NB4 (cell line): ENCODE measurements at places on chromosomes 12 and 14.
A peak's percentile ranks its signal among the peaks of the same experiment; 100 is the strongest.

- DNase-seq, result peak; percentile 45
Observed at GRCh38 chr12:56634242-56634836, 4.2 kb upstream of the BAZ2A start.

GRCh38 chr14:90294872-90295271, 36.9 kb downstream of the NRDE2 start:
- DNase-seq, result peak; percentile 79

- DNase-seq, result no peak
Observed at GRCh38 chr14:54348923-54349620, 47.7 kb upstream of the CDKN3 start.

DNA sequence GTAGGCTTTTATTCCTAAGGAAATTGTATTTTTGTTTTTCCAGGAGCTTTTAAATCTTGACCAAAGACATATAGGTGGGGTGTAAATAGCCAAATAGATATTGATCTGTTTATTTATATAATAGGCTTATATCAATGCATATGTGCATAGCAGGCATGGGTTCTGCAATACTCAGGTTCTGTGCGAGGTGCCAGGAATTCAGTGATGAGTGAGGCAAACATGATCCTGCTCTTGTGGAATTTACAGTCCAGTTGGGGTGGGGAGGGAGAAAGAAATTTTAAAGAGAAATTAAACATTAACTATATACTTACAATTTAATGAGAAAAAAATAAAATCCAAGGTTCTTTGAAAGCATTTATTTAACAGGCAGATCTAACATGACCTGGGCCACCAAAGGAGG, 160.3 kb upstream of the HIF1A start:
- no peak for DNase-seq

- no peak for DNase-seq
Observed at GRCh38 chr14:103830511-103831270, 16.7 kb downstream of the PPP1R13B start.

- DNase-seq, result peak; percentile 36
Observed at GRCh38 chr12:26705851-26706250, 127.1 kb downstream of the ITPR2 start.

GRCh38 chr14:52733824-52734223, 3.9 kb downstream of the STYX start:
- no peak for DNase-seq

DNA sequence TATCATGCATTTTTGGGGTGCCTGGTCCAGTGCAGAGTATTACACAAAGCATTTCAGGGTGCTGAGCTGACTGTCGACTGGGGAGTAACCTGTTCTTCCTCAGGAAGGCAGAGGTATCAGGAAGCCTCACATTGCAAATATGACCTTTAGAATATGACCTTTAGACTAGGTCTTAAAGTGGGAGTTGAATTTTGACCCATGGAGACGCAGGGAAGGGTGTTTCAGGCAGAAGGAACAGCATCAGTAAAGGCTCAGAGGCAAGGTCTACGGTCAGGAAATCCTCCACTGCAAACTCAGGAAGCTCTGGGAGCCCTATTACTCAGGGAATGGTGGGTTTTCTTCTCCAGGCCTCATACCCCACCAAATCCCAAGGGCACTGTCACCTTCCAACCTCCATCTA, 11.3 kb downstream of the HNF1A start:
- no peak for DNase-seq

GRCh38 chr14:25103271-25103670, 53.3 kb upstream of the STXBP6 start:
- peak; percentile 61 for DNase-seq

- DNase-seq, result no peak
Observed at GRCh38 chr14:76773956-76774820, 12.9 kb downstream of the VASH1 start.

GRCh38 chr14:43161477-43161876, 1345.6 kb downstream of the FSCB start:
- DNase-seq, result no peak

DNA sequence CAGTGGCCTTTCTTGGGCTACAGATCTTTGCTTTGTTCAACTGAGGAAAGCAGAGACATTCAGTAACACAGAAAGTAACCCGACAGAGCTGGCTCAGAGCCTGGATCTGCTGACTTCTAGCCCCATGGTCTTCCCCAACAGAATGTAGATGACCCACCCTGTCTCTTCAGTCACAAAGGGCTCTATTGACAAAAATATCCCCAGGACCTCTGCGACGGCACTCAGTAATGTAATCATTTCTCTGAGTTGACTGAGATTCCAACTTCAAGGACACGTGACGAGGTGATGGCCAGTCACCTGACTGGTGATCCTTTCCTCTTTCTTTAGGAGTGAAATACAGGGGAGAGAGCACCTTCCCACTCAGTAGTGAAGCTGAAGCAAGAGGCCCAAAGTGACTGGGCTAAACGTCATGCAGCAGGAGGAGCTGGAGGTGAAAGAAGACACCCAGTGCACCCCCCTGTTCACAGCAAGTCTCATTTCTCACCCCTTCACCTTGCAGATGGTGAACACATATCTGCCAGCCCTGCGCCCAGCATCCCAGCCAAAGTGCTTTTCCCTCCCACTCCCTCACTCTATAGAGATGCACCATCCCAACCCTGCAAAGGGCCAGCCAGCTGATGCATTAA, 179.2 kb upstream of the EGLN3 start:
- no peak for DNase-seq

- DNase-seq, result peak; percentile 9
Observed at GRCh38 chr14:51750542-51750941, 98.8 kb downstream of the FRMD6 start.

DNA sequence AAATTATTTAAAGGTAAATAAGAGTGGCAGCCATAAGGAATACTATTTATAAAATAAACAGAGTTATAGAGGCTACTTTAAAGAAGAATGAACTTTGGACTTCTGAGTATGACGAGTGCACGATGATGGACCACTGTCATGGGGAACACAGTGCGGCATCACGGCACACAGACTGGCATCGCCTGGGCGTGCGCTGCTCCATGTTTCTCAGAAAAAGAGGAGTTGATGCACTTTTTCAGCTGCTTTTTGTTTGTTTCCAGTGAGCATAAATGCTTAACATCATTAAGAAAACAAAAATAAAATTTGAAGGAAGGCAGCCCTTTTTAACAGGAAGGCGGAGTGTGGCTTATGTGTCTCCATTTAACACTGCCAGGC, 23.3 kb upstream of the EAPP start:
- DNase-seq, result no peak
